ENCODE measurements at places on chromosomes 13 and 19.
A peak's percentile ranks its signal among the peaks of the same experiment; 100 is the strongest.

DNA sequence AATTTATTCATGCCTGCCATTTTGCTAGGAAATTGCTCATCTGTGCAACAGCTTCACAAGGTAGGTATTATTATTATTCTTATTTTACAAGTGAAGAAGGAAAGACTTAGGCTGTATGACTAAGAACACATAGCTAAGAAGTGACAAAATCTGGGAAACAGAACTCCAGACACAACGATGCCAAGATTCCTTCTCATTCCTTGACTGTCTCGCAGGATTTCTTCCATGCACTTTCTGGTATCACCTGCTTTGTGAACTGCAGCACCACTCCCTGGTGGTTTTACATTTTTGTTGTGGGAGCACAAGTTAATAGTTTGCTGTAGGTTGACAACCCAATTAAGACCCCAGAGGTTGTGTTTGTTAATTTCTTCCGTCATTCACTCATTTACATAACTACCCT is 188.5 kb downstream of the LACC1 start:
- no peak for DNase-seq

DNA sequence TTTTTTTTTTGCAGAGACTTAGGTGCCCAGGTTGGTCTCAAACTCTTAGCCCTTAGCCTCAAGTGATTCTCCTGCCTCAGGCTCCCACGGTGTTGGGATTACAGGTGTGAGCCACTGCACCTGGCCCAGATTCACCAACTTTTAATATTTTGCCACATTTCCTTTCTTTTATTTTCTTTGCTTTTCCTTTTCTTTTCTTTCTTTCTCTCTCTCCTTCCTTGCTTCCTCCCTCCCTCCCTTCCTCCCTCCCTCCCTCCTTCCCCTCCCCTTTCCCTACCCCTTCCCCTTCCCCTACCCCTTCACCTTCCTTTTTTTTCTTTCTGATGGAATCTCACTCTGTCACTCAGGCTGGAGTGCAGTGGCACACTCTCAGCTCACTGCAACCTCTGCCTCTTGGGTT is 35.3 kb downstream of the BICRA start:
- no peak for DNase-seq

- no peak for DNase-seq
Measured at GRCh38 chr13:60931858-60932546, 483.6 kb downstream of the PCDH20 start.

DNA sequence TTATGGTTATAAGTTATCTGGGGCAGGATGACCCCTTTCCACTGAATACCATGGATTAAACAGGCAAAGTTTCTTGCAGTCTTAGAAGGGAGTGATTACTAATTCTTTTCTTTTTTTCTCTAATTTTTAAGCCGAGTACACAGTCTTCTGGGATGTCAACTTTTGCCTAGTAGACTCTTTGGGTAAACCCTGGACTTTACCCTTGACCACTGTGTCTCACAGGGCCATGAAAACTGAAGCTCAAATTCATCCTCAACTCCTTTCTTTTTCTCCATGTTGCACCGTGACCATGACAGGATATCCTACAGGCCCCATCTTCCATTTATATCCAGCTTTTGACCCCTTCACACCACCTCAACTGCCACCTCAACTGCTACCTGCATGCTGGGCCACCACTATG is 51.8 kb downstream of the GJA3 start:
- DNase-seq = no peak

- peak; percentile 32 for DNase-seq
Measured at GRCh38 chr19:3606690-3607289, at the start of gene TBXA2R. TBXA2R (minus strand) TSS chr19:3606875; CDS start chr19:3600634, 6,241 bp downstream.

DNA sequence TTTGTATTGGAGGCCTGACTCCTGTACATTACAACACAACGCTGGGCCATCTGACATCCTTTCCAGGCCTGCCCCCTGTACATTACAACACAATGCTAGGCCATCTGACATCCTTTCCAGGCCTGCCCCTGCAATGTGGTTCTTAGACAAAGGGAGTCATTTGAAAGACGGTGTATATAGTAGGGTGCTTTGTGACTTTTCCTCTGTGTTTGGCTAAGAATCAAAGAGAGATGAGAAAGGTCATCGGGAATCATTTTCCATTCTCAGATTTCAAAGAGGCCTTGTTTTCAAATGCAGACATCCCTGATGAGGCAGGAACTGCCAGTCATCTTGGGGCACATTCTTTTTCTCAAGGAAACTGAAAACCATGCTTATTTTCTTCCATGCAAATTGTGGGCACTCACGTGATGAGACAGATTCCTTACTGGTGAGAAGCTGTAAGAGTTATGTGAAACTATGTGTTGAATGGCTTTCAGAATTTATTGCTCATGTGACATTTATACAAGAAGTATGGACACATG is 551.6 kb downstream of the MYO16 start:
- DNase-seq = no peak

DNA sequence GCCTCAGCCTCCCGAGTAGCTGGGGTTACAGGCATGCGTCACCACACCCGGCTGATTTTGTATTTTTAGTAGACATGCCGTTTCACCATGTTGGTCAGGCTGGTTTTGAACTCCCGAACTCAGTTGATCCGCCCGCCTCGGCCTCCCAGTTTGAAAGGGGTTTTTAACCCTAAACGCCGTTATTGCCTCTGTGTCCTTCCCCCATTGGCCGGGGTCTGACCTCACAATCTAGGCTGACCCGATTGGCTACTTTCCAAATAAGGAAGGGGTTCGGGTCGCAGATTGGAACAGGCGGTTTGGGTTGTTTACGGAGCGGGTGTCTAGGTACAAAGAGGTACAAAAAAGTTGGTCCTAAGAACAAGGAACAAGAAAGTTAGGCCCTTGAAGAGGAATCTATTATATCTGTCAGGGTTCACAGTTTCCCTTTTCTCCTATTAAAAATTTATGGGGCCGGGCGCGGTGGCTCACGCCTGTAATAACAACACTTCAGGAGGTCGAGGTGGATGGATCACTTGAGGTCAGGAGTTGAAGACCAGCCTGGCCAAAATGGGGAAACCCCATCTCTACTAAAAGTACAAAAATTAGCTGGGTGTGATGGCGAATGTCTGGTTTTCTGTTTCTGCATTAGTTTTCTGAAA is 1.0 kb downstream of the ZNF253 start:
- DNase-seq = peak; percentile 61

GRCh38 chr13:29994911-29995595 is 144.6 kb upstream of the UBL3 start:
- no peak for DNase-seq

Data from CD4-positive, alpha-beta T cell treated with Interleukin-2 at 100 ng/mL for 4 hours (primary cell).